Activated T-cell treated with anti-CD3 and anti-CD28 coated beads, Interleukin-2, amount 50 U/mL, for 48 hours (primary cell): ENCODE measurements at places on chromosomes 11 and 22.

DNA sequence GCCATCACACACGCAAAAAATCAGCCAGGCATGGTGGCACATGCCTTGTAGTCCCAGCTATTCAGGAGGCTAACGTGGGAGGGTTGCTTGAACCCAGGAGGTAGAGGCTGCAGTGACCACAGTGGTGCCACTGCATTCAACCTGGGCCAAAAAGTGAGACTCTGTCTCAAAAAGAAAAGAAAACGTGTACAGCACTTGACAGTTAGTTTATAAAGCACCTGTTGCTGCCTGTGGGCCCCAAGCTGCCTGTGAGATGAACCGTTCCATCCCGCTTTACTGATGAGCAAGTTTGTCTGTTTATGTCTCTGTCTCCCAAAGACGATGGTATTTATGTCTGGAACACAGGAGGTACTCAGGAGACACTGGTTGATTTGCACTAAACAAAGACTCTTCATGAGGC, 1.5 kb upstream of the PRR5 start:
- DNase-seq: no peak

DNA sequence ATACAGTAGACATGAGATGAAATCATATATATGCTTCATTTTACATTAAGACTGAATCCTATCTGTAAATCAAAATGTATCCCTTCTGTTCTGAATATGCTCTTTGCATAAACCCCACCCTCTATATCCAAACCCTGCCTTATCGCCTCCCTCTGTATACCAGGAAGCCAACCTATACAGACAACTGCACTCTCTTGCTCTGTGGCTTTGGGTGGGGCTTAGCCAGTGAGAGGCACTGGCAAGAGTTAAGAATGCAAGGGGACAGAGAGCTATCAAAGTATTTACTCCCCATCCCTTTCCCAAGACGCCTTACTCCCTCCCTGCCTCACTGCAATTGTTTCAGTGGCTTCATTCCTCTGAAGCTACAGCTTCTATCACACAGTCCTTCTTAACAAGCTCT, 309.8 kb downstream of the TTC28 start:
- DNase-seq: no peak

DNA sequence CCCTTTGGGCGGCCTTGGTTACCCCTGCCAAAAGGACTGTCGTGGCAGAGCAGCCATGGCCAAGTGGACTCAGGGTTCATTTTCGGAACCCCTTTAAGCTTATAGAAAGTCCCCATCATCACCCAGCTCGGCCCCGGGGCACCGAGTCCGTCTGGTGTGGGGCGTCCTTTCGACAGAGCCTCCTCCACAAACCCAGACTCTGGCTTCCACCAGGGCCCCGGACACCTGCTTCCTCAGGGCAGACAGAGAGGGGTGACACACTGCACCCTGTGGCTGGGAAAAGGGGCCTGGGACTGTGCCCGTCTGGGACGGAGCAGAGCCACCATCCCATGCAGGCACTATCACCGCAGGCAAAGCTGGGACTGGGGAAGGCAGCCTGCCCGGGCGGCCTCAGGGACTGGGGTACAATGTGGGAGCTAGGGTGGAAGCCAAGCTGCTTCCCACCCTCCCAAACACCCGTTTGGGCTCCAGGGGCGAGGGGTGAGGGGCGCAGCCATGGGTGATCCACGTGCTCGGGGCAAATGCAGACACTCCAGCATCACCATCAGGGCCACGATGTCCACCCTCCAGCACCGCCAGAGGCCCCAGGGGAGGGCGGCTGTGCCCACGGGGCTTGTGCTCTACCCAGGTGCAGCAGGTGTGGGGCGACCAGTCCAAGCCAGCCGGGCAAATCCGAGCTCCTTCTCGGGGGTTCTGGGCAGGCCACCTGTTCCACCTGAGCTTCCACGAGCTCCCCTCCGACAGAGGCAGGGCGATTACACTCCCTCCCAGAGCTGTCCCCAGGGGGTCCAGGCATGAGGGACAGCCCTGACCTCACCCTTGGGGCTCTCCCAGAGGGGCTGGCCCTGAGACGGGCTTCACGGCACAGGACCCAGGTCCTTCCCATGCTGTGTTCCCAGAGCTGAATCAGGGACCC, 11.7 kb upstream of the MRPL23 start:
- no peak for DNase-seq

DNA sequence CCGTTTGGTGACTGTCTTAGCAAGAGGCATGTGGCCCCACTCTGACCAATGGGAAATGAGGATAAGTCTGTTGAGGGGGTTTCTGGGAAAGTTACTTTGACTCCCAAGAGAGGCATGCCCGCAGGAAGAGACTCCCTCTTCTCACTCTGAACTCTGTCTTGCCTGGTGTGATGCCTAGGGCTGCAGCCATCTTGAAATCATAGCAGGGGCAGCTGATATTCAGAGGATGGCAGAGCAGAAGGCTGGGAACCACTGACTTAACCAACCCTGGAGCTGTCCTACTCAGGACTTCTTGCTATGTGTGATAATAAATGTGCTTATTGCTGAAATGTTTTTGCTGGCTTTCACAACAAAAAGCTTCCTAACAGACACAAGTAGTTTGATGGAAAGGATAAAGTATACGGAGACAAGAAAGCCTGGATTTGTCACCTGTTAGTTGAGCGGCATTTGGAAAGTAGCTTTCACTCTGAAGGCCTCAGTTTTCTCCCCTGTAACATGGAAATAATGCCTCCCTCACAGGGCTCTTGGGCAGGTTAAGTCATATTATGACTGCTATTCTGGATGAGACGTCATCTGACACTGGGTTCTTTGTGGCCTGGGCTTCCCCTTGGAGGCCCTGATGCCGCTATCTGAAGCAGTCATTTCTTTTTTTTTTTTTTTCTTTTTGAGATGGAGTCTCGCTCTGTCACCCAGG, 128.5 kb downstream of the CEP164 start:
- no peak for DNase-seq

GRCh38 chr22:27241430-27242321, 559.9 kb downstream of the MN1 start:
- DNase-seq: no peak

- DNase-seq: no peak
Measured at GRCh38 chr11:6652182-6652581, 3.4 kb downstream of the DCHS1 start.
